Fibroblast of lung (primary cell): ENCODE measurements at places on chromosomes 12 and 14.

GRCh38 chr12:50840809-50841487 lies 1.8 kb upstream of the TMPRSS12 start:
- DNase-seq: no peak

DNA sequence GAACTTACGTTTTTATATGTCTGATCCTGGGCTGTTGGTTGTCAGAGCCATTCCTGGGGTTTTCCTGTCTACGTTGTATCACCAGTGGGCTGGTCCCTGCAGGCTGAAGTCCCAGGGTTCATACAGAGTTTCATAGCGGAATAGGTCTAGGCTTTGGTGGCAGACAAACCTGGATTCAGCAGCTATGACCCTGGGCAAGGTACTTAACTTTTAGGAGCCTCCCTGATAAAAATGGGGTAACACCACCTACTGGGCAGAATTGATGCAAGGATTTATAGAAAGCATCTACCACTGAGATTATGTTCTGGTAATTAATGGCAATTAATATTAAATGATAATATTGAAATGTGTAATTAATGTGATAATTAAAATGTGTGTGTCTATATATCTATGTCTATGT lies 141.2 kb downstream of the SYNE2 start:
- DNase-seq: no peak

- no peak for DNase-seq
Observed at GRCh38 chr14:100067971-100068959, 3.0 kb downstream of the EVL start.

DNA sequence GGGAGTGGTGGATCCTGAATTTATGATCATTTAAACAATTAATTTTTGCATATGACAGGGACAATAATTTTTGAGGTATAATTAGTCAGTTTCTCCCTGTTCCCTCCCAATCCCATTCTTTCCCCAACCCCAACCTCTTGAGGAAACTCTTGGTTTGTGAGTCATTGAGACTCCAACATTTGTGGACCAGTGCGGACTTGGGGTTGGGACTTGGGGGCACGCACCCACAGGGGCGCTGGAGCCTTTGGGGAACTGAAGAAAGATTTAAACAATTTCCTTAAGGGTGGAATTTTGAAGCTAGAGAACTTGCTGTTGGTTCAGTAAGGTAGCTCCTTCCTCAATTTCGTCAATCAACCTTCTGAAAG lies 17.4 kb upstream of the PTGR2 start:
- peak; percentile 18 for DNase-seq

DNA sequence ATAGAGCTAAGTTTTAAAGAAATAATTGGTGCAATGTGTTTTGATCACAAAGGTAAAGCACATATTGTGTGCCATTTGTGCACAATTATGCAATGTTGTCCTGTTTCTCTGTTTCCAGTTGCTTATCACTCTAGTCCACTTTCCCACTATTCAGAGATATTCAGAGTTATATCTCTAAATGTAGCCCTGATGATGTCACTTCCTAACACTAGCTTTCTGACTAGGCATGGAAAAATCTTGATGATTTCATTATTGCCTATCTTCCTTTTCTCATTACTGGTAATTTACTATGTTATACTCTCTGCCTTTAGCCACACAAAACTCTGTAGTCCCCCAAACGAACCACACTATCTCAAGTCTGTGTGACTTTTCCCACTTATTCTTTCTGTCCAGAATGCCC lies 221.2 kb downstream of the TRHDE start:
- peak; percentile 49 for DNase-seq

GRCh38 chr12:27919671-27920235 lies 52.8 kb downstream of the PTHLH start:
- no peak for DNase-seq

GRCh38 chr12:81759190-81760051 lies at the start of gene PPFIA2:
PPFIA2 (minus strand) TSS chr12:81759350.
- DNase-seq: peak; percentile 30

- DNase-seq: no peak
Observed at GRCh38 chr12:117023998-117024960, 74.9 kb downstream of the TESC start.

DNA sequence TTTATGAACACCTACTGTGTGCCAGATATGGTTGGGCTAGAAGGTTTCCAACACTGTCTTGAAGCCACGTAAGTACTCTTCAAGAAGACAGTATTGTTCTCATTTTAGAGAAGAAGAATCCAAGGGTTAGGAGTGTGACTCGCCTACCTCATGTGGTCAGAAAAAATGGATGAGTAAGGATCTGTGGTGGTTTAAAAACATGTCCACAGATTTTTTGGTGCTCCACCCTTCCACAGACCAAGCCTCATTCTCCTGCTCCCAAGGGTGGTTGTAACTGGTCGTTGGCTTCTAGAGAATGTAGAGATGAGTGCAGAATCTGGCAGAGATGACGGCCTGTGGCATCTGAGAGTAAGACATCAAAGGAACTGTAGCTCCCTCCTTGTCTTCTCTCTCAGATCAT lies 30.3 kb upstream of the TTC7B start:
- peak; percentile 70 for DNase-seq

DNA sequence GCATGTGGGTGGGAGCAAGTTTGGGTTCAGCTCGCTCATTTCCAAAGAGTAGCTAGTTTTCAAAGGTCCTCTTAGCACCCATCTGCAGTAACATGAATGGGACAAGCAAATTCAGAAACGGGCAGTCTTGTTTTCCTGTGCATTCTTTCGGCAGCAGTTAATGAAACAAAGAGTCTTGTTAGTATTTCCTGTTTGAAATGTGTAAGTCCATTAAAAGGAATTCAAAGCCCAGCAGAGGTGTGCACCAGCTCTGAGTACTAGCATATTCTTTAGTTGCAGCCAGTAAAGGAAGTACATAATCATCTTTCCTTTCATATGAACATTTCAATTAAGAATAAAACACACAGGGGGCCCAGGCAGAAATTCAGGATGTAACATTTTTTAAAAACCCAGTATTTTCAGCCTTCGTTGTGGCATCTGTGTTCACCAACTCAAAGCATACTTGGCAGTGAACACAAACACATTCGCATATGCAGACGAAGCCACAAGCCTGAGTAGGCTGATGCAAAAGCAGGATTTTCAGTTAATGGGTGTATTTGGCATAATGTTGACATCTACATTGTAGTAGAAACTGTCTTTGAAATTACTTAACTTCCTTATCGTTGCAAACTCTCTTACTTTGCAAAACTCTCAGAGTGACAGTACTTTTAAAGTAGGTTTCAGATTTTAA lies 570.0 kb upstream of the FLRT2 start:
- DNase-seq: no peak

GRCh38 chr12:23169012-23169695 lies 544.2 kb downstream of the ETNK1 start:
- DNase-seq: no peak

- no peak for DNase-seq
Observed at GRCh38 chr12:2641761-2642160, 153.0 kb upstream of the FKBP4 start.

- DNase-seq: peak; percentile 32
Observed at GRCh38 chr12:39975374-39975918, 130.4 kb downstream of the SLC2A13 start.

- no peak for DNase-seq
Observed at GRCh38 chr12:131407221-131408035, 303.5 kb upstream of the SFSWAP start.

DNA sequence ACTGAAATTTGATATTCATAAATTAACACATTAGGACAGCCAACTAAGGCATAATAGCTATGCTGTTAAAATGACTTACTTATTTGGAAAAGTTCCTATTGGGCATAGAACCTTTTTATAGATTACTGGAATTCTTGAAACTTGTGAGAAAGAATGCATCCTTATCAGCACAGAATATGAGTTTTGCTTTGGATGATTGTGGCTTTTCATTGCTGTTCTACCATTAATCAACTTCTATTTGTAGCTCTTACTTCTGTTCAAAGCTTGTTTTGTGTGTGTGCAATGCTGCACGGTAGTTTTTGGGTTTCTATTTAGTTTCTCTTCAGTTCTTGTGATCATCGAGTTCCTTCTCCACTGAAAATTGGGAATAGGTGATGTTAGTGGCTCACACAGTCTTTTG lies 152.4 kb upstream of the PELI2 start:
- peak; percentile 86 for DNase-seq

- DNase-seq: no peak
Observed at GRCh38 chr14:92103363-92103989, 2.9 kb downstream of the ATXN3 start.

DNA sequence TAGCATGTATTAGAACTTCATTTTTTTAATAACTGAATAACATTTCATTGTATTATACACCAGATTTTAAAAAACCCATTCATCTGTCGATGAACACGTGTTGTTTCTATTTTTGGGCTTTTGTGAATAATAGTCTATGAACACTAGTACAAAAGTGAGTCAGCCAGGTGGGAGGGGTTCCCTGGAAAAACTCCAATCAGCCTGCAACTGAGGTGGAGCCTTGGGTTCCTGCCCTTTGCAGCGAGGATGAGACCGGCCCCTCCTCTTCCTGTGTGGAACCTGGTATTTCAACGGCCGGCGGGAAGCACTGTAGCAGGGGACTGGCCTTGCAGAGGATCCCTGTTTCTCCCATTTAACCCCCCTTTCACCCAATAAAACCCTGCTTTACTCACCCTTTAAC lies 56.1 kb downstream of the LMNTD1 start:
- DNase-seq: peak; percentile 60

GRCh38 chr14:96203635-96204034 lies 1.0 kb upstream of the BDKRB2 start:
- DNase-seq: no peak

DNA sequence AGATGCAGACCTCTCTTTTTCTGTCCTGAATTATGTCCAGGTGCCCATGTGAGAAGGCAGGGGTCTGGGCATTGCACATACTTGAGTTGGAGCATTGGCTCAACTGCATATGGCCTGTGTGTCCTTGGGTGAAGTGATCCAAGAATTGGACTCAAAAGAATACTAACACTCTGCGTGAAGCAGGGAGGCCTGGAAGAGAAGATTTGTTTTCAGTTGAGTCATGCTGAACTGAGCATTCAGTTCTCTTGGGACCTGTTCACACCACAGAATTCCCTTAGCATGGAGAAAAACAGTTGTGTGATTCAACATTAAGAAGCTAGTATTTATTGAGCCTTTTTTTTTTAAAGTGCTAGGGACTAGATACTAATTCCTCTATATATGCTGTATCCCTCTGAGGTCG lies 164.7 kb upstream of the TBX3 start:
- peak; percentile 62 for DNase-seq

GRCh38 chr12:116551952-116552772 lies 7.0 kb upstream of the MAP1LC3B2 start:
- peak; percentile 65 for DNase-seq

DNA sequence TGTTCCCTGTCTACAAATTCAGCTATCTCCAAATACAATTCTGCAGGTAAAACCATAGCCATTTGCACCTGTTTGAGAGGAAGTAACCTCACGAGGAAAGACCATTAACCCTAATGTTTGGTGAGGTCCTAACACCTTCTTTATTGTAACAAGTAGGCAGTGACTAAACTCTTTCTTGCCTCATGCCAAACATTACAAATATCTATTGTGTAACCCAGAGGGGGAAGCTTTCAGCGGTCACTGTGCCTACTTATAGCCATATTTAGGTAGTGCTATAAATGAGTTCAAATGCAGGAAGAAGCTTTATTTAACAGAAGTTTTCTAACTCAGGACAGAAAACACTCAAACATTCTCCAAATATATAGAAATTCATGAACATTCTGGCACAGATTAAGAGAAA lies 252.7 kb downstream of the LRFN5 start:
- no peak for DNase-seq

- no peak for DNase-seq
Observed at GRCh38 chr12:25459541-25459951, 93.5 kb downstream of the LMNTD1 start.

DNA sequence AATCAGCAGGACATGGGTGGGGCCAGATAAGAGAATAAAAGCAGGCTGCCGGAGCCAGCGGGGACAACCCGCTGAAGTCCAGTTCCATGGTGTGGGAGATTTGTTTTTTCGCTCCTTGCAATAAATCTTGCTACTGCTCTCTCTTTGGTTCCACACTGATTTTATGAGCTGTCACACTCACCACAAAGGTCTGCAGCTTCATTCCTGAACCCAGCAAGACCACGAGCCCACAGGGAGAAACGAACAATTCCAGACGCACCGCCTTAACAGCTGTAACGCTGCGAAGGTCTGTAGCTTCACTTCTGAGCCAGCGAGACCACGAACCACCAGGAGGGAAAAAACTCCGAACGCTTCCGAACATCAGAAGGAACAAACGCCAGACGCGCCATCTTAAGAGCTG lies 2.8 kb upstream of the CNIH1 start:
- no peak for DNase-seq

GRCh38 chr14:53391631-53392285 lies 238.6 kb upstream of the DDHD1 start:
- peak; percentile 97 for DNase-seq

DNA sequence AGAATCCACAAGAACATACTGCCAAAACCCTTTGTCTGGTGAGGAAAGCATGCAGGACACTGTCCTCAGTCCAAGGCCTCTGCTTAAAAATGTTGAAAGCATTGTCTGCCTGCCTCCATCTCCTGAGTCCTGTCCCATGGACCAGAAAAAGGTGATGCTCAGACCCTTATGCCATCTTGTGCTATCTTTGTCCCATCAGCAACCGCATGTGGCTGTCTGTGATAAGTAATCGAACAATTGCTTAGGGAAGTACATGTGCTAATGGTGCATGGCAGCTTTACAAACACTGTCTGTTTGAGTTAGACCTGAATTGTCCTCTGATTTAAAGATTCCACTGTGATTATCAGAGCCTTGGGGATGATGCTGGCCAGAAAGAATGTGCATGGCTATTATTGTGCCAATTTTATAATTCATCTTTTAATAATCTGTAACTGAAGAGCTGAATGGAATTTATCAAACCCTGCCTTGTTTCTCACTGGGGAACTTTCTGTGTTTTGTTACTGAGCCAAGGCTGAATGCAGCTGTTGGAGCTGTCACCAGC lies 177.5 kb downstream of the DACT1 start:
- DNase-seq: no peak

GRCh38 chr12:2785017-2785416 lies 9.8 kb upstream of the FKBP4 start:
- DNase-seq: no peak

DNA sequence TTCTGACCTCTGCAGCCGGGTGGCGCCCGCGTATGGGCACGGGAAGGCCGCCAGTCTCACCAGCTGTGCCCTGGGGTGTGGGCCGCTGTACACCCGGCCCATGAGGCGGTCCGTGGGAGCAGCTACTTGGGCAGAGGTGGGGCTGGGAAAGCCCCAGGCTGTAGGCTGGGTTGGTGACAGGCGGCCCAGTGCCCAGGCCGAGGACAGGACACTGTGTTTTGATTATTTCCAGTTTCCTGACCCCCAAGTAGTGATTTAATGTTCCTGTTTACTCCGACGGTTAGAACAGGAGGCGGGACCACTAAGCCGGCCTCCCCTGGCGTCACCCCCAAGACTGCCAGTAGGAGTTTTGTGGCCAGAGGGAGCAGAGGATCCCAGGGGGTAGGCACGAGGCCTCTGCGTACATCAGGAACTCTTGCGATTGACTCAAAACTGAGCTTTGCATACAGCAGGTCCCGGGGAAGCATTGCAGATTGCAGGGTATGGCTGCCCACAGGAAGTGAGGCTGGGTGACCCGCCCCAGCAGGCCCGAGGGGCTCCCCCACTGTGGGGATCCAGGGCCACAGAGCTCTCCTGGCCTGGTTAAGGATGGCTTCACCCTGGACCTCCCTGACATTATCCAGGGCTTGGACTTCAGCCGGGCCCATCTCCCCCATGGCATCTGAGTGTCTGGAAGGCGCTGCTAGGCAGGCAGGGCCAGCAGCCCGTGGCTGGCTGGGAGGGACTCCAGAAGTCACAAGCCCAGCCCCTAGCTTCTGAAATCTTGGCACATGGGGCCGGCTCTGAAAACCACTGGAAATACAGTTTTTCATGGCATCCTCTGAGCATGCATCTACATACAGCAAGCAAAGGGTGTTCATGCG lies 42.5 kb upstream of the DIO3 start:
- DNase-seq: no peak

GRCh38 chr14:104116288-104116755 lies 22.1 kb upstream of the KIF26A start:
- no peak for DNase-seq
